ENCODE measurements at places on chromosomes 2 and 18.

DNA sequence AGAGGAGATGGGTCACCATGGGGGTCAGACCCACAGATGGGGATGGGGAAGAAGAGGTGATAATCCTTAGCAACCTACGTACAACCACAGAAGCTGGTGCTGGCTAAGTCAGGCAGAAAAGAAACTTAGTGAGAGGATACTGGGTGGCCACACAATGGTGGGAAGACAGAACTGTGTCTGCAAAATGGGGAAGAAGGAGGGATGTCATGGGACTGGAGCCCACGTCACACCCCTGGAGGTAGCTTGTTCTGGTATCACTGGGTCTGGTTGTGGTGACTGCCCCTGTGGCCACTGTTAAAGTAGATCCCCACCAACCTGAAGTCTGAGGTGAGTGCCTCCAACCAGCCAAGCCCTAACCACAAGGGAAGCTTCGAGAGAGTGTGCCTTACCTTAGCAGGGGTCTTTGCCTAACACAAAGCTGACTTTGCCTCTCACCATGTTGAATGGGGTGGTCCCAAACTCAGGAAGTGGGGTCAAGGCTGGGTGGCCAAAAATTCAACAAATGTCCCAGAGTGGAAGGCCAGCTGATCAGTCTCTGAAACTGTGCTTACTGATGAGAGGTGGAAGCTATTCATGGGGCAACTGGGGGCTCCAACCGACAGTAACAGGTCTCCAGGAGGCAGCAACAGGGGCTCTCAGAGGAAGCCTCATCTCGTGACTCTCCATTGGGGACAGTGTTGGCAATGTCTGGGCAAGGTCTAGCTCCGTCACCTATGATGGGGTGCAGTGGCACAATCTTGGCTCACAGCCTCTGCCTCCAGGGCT is 64.8 kb upstream of the SLC1A4 start:
- no peak for DNase-seq

GRCh38 chr2:167966937-167967913 is 280.2 kb downstream of the STK39 start:
- DNase-seq: no peak

DNA sequence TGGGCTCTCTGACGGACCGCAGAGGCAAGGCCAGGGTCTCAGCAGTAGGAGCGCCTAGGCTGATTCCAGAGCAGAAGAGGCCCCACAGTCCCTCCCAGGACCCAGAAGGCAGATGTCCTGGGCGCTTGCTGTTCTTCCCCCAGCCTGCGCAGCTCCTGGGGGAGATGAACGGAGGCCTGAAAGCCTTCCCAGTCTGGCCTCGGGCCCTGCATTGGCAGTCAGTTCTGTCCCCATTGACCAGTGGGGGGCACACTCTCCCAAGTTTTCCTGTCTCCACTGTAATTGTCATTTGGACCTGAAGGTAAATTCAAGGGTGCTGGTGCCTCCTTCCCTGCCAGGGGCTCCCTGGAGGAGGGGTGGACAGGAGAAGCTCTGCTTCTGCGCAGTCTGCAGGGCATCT is 345.7 kb downstream of the CYP26B1 start:
- DNase-seq: peak; percentile 80

GRCh38 chr2:65130664-65131175 is 814 bp upstream of the RAB1A start:
- DNase-seq: no peak

DNA sequence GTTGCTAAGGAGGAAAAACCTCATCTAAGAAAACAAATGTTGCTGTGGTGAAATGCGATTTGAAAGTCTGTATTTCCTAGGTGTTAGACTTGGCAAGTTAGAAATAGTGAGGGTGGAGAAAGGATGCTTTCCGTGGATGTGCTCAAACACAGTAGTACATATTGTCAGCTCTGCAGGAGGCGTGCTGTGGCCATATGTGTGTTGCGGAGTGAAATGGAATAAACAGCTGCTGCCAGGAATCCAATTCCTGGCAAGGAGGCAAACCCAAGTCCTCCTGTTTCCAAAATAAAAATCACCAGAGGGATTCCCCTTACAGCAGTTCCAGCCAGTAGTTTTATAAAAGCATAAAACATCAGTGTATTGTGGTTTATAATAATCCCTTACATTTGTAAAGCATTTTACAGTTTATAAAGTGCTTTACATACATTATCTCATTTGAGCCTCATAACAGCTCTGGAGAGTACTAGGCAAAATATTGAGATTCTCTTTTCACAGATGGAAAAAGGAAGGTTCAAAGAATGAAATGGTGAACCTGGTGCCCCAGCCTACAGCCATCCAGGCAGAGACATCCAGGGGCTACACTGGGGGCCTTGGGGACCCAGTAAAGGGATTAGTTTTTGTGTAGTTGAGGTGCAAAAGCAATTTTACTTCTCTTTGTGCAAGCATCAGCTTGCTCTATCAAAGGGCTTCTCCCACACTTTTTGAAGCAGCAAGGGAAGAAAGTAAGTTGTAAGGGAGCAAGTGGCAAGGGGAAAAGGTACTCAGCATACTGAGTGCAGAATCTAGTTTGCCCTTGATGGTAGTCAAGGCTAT is 206.0 kb downstream of the AGPS start:
- peak; percentile 87 for DNase-seq

DNA sequence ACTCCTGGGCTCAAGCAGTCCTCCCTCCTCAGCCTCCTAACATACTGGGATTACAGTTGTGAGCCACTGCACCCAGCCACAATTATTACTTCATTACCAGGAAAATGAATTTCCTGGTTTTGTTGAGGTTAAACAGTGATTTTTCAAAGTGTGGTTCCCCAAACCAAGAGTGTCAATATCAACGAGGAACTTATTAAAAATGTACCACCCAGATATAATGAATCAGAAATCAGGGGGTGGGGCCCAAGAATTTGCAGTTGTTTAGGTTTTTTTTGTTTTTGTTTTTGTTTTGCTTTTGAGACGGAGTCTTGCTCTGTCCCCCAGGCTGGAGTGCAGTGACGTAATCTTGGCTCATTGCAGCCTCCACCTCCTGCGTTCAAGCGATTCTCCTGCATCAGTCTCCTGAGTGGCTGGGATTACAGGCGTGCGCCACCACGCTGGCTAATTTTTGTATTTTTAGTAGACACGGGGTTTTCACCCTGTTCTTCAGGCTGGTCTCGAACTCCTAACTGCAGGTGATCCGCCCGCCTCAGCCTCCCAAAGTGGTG is 94.1 kb downstream of the WDSUB1 start:
- no peak for DNase-seq

DNA sequence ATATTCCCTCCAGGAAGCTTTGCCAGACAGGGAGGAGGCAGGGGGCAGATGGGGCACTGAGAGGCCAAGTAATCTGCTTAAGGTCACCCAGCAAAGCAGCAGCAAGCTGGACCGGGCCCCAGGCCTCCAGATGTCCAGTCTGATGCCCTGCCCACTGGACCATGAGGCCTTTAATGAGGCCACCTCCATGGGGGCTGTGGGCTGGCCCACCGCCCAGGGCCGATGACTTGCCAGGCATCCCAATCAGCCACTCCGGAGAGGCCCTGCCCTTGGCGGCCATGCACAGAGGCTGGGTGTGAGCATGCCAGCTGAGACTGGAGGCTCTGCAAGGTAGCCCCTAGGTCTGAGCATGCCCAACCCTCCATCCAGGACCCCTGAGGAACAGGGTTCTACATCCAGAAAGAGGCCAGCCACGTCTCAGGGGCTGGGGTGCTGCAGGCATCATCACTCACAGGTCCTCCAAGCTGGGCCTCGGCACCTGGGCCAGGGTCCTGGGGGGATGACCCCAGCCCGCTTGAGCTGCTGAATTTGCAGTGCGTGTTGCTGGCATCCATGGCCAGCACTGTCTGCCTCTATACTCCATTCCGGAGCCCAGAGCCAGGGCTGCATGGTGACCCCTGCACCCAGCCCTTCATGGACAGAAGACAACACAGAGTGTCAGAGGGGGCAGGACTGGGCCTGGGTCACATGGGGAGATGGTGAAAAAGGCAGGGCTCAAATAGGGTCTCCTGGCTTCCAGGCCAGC is 164.2 kb downstream of the INHBB start:
- DNase-seq: no peak

DNA sequence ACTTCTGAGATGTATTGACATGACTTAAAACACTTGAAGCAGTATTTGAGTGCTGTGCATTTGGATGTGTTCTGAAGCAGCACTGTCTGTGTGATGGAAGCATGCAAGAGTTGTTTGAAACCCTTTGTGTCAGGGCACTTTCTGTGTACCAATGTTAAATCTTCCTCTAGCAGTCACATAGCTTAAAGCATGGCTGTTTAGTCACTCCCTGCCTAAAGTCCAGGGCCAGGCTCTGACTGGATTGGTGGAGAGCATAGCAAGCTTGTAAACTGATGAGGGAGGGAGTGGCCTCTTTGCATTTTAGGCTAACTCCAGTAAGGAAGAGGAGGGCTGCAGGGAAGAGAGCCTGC is 73.5 kb downstream of the MYO1B start:
- DNase-seq: no peak

GRCh38 chr2:68774569-68775271 is 40.1 kb downstream of the ARHGAP25 start:
- no peak for DNase-seq

GRCh38 chr2:76019128-76019527 is 308.4 kb upstream of the GCFC2 start:
- DNase-seq: no peak

DNA sequence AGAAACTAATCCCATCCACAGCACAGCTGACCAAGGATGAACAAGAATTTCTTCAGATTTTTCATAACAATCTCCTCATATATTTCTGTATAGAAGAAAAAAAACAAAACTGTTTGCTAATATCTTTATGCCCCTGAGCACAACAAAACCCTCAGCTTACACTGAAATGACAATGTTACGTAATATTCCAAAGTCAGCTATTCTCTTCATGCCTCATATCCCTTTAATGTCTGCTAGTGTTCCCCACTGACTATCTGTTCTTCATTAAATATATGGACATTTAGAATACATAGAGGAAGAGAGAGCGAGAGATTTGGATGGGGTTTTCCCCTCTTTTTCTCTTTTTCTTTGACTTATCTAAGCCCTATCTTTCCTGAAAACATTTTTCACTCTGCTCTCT is 87.9 kb upstream of the GULP1 start:
- DNase-seq: no peak

DNA sequence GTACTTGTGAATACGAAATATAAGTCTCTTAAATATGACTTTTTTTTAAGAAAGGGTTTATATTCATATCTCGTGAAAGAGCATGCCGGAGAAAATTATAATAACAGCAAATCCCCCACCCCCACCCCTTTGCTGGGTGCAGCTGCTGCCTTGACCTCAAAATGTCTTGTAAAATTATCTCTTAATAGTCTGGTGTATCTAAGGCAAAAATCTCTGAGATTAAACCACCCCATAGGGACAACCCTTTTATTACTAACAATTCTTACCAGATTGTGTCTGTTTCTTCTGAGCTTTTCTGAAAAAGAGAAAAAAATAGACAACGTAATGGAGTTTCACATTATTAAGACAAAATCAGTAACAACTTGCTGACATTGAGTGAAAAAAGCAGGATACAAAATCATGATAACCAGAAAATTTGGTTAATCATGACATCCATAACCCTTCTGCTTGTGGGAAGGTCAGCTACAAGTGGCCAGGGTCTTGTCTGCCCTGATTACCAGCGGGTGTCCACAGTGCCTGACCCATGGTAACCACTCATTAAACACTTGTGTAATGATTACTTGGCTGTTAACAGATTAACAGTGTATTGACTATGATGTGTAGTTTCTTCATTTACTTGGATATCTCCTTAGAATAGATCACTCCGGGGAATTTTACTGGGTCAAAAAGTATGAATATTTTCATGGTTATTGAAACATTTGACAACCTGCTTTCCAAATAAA is 1.5 kb downstream of the STRADB start:
- no peak for DNase-seq

- DNase-seq: no peak
Measured at GRCh38 chr2:111164078-111164477, 43.4 kb downstream of the BCL2L11 start.

DNA sequence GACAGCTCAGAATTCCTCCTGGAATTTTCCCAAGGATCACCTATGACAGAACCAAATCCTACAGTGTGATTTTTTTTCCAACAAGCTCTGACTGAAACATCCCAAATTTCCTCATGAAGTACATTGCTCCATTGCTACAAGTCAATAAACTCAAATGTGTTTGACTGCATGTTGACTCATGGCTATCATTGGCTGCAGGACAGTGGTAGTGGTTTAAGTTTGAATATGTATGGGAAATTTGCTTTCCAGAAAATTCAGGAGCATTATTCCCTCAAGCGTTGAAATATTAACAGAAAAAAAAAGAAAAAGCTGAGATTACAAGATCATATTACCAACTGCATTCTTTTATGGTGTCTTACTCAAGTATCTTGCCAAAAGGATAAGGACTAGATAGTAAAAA is 402.8 kb upstream of the DSEL start:
- no peak for DNase-seq

- DNase-seq: no peak
Measured at GRCh38 chr2:31286961-31287550, 53.1 kb downstream of the EHD3 start.

- no peak for DNase-seq
Measured at GRCh38 chr2:27162151-27163121, 13.6 kb downstream of the TCF23 start.

DNA sequence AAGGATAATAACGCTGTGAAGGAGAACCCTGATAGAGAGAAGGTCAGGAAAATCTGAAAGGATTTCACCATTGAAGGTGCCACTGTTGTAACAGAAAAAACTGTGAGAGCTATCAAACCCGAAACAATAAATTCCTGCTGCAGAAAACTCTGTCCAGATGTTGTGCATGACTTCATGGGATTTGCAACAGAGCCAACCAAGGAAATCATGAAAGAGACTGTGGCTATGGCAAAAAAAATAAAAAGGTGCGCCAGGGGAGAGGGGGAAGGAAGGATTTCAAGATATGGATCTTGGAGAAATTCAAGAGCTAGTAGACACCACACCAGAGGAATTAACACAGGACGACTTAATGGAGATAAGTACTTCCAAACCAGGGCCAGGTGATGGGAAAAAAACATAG is 88.0 kb downstream of the LDLRAD4 start:
- no peak for DNase-seq

DNA sequence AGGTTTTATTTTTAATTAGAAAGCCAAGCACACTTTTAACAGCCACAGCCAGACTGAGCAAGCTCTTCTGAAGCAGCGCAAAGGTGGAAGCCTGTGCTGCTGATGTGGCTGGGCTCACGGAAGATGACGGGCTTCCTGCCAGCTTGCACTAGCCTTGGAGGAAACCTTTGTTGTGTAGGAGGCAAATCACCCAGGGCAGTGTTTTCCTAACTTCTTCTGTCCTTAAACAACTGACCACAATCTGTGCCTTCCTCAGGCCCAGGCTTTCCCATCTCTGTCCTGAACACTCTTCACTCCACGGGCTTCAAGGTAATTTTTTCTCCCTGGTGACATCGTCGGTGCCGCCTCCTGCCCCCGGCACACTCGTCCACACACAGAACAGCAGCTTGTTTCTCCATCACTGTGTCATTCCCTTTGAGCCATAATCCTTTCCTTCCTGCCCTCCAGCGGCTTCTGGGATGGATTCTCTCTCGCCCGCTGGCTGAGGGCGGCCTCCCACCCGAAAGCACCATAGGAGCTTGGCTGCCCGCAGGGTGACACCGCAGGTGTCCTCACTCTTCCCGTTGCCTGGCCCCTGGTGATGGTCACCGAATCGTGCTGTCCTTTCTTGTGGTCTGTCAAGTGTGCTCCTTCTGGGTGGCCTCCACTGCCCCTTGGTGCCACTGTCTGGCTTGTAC is 31.1 kb upstream of the INHBB start:
- peak; percentile 7 for DNase-seq

- DNase-seq: no peak
Measured at GRCh38 chr18:40216856-40217255, 1738.2 kb upstream of the PIK3C3 start.
